ENCODE measurements at places on chromosomes 5 and 9.

GRCh38 chr5:116664988-116665387, 90.4 kb upstream of the SEMA6A start:
- no peak for DNase-seq

DNA sequence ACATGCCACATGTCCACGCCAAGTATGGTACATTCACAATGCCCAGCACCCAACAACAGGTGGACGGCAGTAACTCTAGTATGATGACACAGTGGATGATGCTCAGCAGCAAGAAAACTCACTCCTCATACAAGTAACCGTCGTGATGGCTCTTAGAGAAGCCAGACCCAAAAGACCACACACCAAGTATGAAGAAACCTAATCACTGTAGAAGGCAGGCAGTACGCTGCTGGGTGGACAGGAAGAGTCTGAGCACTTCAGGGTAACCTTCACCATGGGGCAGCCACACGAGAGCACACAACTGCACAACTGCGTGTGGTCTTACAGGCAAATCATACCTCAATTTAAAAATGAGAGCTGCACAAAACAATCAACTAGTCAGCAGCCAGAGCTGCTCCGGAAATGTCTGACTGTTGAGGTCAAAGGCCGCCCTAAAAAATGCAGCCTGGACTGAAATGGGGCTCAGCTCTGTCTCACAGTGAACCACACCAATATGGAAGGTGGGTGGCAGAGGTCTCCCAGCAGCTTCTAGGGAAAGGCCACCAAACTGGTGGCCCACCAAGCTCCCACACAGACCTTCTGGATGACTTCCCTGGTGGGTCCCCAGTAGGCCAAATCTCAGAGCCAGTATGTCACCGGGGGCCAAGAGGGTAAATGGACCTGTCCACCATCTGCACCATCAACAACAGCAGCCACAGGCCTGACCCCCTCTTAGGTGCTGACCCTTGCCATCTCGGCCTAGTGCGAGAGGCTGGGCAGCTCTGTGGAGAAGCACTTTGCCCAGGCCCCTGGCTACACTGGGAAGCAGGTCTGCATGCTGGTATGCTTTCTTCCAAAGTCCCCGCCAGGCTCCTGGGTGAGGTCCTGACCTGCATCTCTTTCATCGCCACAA, 17.8 kb downstream of the BICD2 start:
- DNase-seq = no peak

GRCh38 chr9:2613730-2614271, 7.8 kb upstream of the VLDLR start:
- DNase-seq = no peak

DNA sequence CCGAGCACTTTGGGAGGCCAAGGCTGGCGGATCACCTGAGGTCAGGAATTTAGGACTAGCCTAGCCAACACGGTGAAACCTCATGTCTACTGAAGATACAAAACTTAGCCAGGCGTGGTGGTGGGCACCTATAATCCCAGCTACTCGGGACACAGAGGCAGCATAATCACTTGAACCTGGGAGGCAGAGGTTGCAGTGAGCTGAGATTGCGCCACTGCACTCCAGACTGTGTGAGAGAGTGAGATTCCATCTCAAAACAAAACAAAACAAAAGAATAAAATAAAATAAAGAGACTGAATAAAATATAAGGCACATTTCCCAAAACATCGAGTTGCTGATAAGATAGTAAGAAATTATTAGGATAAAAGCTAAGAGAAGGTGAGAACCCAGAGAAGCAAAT, 32.3 kb upstream of the GLDC start:
- DNase-seq = no peak

- no peak for DNase-seq
Measured at GRCh38 chr9:136665111-136665703, 2.5 kb downstream of the EGFL7 start.

DNA sequence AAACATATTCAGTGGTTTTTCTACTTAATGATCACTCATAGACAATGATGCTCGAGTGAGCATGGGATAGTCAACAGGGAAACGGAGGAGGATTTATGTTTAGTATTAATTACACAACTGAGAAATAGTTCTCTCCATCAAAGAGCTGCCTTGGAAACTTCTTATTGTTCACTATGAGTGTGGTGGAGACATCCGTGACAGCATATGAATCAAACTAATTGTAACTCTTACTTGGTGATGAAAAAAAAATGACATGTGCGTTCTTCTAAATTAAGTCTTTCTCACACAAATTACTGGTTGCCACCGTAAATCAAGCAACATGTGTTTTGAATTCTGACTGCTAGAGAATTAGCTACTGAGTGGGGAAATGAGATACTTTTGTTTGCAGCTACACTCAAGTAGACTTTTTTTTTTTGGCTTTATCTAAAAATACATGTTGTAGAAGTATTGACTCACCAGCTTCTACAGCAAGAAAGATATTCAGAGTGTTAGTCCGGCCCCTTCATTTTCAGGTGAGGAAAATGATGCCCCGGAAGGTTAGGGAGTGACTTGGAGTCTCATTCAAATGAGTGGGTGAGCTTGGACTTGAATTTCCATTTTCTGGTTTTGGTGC, 179.4 kb downstream of the CFAP90 start:
- DNase-seq = no peak

- DNase-seq = peak; percentile 65
Measured at GRCh38 chr9:121736934-121737462, 85.6 kb downstream of the DAB2IP start.

- DNase-seq = no peak
Measured at GRCh38 chr9:3332802-3333201, 193.0 kb downstream of the RFX3 start.

GRCh38 chr5:81017320-81017719, 57.2 kb downstream of the RASGRF2 start:
- DNase-seq = no peak

DNA sequence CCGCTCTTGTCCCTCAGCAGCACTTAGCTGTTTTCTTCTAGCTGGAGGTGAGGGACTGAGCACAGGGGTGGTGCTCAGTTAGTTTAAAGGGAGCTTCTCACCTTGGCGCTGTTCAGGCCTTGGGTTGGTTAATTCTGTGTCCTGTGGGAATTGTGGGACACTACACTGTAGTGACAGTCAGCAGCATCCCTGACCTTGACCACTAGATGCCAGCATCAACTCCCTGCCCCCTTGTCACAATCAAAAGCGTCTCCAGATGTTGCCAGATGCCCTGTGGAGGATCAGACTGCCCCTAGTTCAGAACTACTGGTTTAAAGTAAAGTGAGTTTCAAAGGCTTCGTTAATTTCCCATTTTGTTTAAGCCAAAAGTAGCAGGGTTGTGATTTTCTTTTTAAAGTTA, 65.5 kb upstream of the DMRT3 start:
- no peak for DNase-seq
